Left lung (tissue), 14 donors: ENCODE measurements at places on chromosomes 16 and 17. TPM values are rescaled to one million over a fixed set of nuclear protein-coding genes. Genes with fewer than 3 reads are reported as not detected.

DNA sequence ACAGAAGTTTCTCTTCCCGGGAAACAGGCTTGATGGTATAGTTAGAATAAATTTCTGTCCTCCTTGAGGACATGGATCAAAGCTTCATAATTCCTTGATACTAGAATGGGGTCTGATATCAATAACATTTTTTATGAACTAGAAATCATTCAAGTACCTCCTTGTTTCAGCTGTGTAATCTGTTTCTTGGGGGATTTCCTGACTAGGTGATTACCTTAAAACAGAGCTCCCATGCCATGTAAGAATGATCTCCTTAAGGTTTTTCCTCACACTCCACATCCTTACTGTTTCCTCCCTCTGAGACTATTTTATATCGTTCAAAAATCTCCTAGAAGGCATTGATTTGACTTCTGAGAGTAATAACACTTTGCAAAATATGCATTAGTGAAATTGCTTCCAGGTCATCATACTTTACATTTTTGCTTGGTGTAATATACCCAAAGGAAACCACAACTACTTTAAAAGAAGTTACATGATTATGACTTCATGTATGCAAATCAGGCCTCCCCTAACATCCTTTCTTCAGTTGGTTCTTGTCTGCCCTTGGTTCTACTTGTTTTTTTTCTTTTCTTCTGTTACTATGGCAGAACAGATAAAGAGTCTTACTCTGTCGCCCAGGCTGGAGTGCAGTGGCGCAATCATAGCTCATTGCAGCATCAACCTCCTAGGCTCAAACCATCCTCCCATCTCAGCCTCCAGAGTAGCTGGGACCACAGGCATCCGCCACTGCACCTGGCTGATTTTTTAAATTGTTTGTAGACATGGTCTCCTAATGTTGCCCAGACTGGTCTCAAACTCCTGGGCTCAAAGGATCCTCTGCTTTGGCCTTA, 388.8 kb downstream of the ZFHX3 start:
- peaks cover 5% of the 10 kb centered on the region for H3K4me1 ChIP-seq
- no peaks in the 10 kb centered on the region for H3K36me3 ChIP-seq
- DNase-seq = no peak
- no peak overlapping the region for H3K4me3 ChIP-seq
- H3K27me3 ChIP-seq = no peaks in the 10 kb centered on the region

DNA sequence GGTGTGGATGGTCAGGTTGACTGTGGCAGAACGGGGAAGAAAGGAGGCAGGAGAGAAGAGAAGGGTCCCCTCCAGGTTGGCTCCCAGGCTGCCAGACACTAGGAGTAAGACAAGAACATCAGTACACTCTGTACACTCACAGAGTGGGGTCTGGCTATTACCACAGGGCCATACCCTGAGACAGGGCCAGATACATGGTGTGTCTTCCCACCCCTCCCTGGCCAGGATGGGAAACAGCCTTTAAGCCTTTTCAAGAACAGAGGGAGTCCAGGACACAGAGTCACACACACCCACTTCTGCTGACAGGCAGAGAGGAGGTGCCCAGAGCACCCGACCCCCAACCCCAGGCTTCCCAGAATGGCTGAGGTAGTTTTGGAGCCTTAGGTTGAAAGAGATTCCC, 99.4 kb downstream of the LITAF start:
- no peak overlapping the region for H3K4me3 ChIP-seq
- no peak for DNase-seq
- H3K36me3 ChIP-seq = peaks cover 8% of the 10 kb centered on the region
- H3K4me1 ChIP-seq = no peaks in the 10 kb centered on the region
- no peak overlapping the region for H3K27ac ChIP-seq

DNA sequence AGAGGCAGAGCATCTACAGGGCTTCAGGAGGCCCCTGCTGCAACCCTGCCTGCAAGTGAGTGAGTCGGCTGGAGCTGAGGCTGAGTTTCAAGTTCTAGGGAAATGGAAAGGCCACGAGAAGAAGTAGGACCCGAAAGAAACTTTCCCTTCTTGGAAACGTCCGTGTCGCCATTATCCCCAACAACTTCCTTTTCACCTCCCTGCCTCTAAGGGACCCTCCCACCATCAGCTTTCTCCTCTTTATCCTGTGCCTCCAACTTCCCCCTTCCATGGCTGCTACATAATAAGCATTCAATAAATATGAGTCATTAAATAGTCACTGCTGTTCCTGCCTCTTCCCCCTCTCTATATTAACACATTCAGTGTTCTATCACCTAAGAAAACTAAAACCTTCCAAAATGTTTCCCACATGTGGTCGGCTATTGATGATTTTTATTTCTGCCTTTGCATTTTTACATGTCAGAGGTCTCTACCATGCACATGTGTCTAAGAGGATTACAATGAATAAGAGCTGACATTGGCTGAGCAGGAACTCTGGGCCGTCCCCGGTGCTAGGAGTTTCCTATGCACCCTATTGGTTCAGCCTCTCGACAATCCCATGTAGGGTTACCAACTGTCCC, 115.9 kb upstream of the TNRC6C start:
- H3K4me3 ChIP-seq = no peak overlapping the region
- DNase-seq = no peak
- no peaks in the 10 kb centered on the region for H3K27me3 ChIP-seq
- H3K36me3 ChIP-seq = no peaks in the 10 kb centered on the region
- H3K4me1 ChIP-seq = no peaks in the 10 kb centered on the region

- H3K4me1 ChIP-seq = peaks cover 6% of the 10 kb centered on the region
- no peak overlapping the region for H3K27ac ChIP-seq
- H3K4me3 ChIP-seq = no peak overlapping the region
- H3K36me3 ChIP-seq = no peaks in the 10 kb centered on the region
- no peak for DNase-seq
- H3K27me3 ChIP-seq = no peaks in the 10 kb centered on the region
These were observed 192.5 kb downstream of the ZNF423 start for GRCh38 chr16:49663081-49664065.

GRCh38 chr16:85204242-85205010, 92.2 kb upstream of the CIBAR2 start:
- H3K27ac ChIP-seq = no peak overlapping the region
- H3K36me3 ChIP-seq = no peaks in the 10 kb centered on the region
- peaks cover 9% of the 10 kb centered on the region for H3K4me1 ChIP-seq
- H3K4me3 ChIP-seq = no peak overlapping the region

The FAM83G gene
- 8.8 TPM for total RNA-seq

The CES1 gene
- total RNA-seq = 78.9 TPM

The PRSS21 gene
- total RNA-seq = 2.5 TPM
